ENCODE measurements at places on chromosomes 7 and 10.

GRCh38 chr7:3673524-3673923 lies 372.5 kb downstream of the SDK1 start:
- DNase-seq = peak; percentile 7

GRCh38 chr10:43373461-43373860 lies 2.0 kb downstream of the FXYD4 start:
- no peak for DNase-seq

- no peak for DNase-seq
These were observed 276.8 kb upstream of the CNTNAP2 start for GRCh38 chr7:145839814-145840213.

GRCh38 chr7:99379043-99379577 lies 4.6 kb downstream of the ARPC1B start:
- peak; percentile 90 for DNase-seq

GRCh38 chr7:29976266-29976665 lies 13.3 kb downstream of the SCRN1 start:
- no peak for DNase-seq

DNA sequence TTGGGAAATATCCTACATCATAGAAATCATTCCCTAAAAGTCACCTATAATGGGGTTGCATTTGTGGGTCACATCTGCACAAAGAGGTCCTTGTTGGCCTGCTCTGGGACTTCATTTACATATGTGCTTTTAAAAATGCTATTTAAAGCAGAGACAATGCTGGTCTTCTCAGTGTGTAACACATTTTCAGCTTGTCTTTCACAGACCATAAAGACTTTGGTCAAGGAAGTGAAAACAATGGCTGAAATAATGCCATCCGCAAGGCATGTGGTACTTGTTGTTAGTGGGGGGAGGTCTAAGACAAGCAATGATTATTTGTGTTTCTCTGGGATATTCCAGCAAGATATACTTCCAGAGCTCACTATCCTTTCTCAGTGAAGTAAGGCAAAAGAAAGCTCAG lies 84.6 kb upstream of the PDLIM1 start:
- no peak for DNase-seq

- DNase-seq = no peak
These were observed 64.8 kb upstream of the VIPR2 start for GRCh38 chr7:159209429-159209828.

GRCh38 chr10:6305401-6306321 lies 102.9 kb downstream of the PFKFB3 start:
- DNase-seq = no peak

DNA sequence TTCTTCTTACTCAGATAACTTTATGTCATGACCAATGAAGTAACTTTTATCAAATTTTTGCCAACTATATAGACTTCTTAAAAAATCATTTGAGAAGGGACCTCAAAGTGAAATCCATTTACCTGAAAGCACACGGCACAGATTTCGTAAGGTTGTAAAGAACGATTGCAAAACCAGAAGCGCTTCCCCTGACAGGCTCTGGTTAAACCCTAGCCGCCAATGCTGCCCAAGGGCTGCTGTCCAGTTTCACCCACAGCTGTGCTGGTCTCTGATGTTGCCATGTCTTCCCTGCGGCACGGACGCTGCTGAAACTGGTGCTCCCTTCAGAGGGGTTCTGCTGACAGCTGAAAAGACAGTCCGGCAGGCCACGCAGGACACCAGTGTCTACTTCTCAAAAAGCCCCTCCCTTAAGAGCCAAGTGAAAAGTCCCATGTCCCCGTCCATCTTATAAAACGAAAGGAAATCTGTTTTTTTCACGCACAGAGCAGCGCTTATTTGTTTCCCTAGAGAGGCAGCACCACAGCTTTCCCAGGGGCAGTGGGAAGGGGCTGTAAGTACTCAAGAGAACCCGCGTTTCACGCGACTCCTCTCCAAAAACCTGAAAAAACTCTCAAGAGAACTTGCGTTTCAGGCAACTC lies 32.5 kb downstream of the GNA12 start:
- DNase-seq = no peak

DNA sequence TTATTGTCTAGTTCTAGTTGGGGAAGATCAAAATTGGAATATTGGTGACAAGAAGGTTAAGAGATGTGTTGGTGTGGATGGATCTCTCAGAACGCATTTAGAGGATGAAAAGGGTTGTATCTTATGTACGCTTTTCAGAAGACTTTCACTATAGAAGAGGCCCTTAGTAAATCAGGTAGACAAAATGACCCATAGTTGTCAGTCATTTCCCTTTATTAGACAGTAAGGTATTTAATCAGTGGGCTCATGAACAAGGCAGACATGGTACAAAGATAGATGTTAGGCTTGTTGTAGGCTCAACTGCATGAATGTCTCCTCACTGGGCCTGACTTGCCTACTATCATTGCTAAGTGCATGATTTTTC lies 359.2 kb downstream of the PHF14 start:
- DNase-seq = no peak
